Fibroblast of gingiva (primary cell): ENCODE measurements at places on chromosomes 1 and 21.
A peak's percentile ranks its signal among the peaks of the same experiment; 100 is the strongest.

GRCh38 chr1:38328278-38329035, 281.9 kb upstream of the POU3F1 start:
- no peak for DNase-seq

- no peak for DNase-seq
These were observed 111.9 kb downstream of the PTPN14 start for GRCh38 chr1:214439352-214440119.

- DNase-seq = no peak
These were observed 1.5 kb downstream of the RGS18 start for GRCh38 chr1:192159781-192160180.

GRCh38 chr1:87393445-87394085, 64.9 kb downstream of the LMO4 start:
- DNase-seq = no peak

- DNase-seq = no peak
These were observed 646 bp downstream of the MAPKAPK2 start for GRCh38 chr1:206685334-206685768.

GRCh38 chr1:1041092-1041523, 21.2 kb downstream of the AGRN start:
- DNase-seq = no peak

GRCh38 chr21:35933466-35933865, 126.9 kb downstream of the SETD4 start:
- DNase-seq = peak; percentile 80

DNA sequence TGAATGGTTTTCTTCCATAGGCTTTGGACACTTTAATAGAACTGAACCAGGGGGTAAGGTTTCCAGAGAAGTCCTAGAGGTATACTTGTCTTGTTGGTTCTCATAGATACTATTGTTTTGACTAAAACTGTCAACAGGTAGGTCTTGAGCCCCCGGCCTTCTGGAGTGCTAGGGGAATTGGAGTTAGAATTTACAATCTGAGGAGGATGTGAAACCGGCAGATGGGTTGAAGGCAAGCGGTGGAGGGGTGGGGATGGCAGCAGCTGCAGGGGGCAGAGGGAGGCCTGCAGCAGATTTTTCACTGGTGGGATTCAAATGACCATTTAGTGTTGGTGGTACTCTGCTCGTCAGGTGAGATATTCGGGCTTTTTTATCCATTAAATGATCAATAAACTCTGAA, 4.3 kb upstream of the CD1D start:
- no peak for DNase-seq

- DNase-seq = no peak
These were observed 310.6 kb downstream of the DISC1 start for GRCh38 chr1:231936983-231937775.

GRCh38 chr1:34549199-34549598, 205.6 kb upstream of the GJB5 start:
- no peak for DNase-seq

DNA sequence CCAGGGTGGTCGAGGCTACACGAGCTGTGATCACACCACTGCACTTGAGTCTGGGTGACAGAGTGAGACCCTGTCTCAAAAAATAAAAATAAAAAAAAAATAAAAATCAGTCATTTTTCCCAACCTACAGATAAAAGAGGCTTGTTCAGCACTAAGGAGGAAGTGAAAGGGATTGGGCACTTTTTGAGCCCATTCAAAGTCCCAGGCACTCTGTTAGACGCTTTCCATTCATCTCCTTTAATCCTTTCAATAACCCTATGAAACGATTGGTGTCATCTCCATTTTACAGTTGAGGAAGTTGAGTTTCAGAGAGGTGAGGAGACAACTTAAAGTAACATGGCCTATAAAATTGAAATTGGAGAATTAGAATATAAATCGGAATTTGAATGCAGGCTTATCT, 10.4 kb upstream of the AGO4 start:
- no peak for DNase-seq

DNA sequence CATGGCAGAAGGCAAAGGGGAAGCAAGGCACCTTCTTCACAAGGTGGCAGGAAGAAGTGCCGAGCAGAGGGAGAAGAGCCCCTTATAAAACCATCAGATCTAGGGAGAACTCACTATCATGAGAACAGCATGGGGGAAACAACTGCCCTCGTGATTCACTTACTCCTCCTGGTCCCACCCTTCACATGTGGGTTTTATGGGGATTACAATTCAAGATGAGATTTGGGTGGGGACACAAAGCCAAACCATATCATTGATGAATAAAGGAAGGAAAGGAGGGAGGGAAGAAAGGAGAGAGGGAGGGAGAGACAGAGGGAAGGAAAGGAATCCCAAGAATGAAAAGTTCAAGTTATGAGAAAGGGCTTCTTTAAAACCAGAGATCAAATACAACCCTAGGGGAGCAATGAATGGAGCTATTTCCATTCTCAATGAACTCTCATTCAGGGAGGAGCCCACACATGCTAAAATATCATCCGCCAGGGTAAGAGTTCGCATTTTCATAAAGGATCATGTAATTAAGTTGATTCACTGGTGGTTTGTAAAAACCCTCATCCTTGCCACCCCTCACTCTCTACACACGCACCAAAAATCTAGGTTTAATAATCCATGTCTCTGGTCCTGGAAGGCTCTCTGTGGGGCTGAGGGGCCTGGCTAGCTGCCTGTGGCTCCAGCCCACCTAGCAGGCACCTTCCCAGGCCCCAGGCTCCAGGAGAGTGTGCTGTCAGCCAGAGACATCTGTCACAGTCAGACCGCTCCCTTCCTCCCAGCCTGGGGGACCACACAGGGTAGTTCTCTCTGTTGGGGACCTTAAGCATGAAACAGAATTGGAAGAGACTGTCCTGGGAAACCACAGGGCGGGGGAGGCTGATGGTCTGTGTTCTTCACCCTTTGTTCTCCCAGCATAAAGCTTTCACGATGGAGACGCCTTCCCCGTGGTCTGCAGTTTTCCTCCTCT, 94.0 kb downstream of the CCDC185 start:
- no peak for DNase-seq

DNA sequence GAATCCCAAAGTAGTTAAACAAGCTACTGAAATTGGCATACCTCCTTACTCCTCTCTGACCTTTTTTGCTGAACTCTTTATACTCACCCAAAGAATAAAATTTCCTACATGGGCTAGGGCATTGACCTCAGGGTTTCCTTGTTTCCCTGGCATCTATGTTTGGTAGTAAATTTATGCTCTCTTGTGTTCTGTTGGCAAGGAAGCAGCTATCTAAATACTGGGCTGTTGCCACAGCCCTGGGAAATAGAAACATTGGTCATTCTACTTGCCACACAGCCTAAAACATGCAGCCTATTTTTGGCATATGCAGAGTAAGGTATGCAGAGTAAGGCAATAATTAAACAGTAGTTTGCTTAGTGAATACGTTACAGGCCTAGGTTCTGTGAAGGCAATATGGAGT, 351.4 kb downstream of the HLX start:
- peak; percentile 87 for DNase-seq

GRCh38 chr1:225467193-225468020, 39.6 kb upstream of the LBR start:
- no peak for DNase-seq
